Sigmoid colon (tissue), 7 donors: ENCODE measurements at places on chromosomes 5 and 9. TPM values are rescaled to one million over a fixed set of nuclear protein-coding genes. Genes with fewer than 3 reads are reported as not detected.

STK32A gene
- total RNA-seq = 4.3 TPM

SLC6A19 gene
- not detected for total RNA-seq

- H3K4me3 ChIP-seq = no peak overlapping the region
- no peaks in the 10 kb centered on the region for H3K4me1 ChIP-seq
- no peak for DNase-seq
- no peak overlapping the region for H3K27ac ChIP-seq
Observed at GRCh38 chr9:76912636-76913275, 6.8 kb upstream of the PRUNE2 start.

DNA sequence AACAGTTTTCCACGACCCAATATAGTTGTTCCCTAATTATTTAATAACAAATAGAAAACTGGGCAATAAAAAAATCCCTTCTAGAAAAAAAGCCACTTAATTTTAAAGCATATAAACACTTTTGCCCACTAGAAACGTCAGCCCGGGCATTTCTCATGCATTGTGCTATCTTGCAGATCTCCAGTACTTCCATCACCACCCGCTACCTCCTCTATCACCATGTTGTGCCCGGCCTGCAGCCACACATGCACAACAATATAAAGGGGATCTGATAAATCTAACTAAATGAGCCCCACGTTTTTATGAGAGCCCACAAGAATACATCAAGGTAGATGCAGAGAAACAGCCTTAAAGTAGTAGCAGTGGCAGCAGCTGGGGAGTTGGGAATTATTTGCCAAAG, 272.7 kb downstream of the MLLT3 start:
- no peaks in the 10 kb centered on the region for H3K27me3 ChIP-seq
- H3K27ac ChIP-seq = no peak overlapping the region
- H3K4me3 ChIP-seq = no peak overlapping the region
- H3K4me1 ChIP-seq = no peaks in the 10 kb centered on the region
- no peak for DNase-seq

GRCh38 chr5:71880536-71880935, 161.5 kb downstream of the CARTPT start:
- no peak overlapping the region for H3K4me3 ChIP-seq
- no peak for DNase-seq
- no peak overlapping the region for H3K27ac ChIP-seq
- H3K36me3 ChIP-seq = no peaks in the 10 kb centered on the region
- peaks cover 19% of the 10 kb centered on the region for H3K4me1 ChIP-seq
